ENCODE measurements at places on chromosomes 5 and 9. TPM values are rescaled to one million over a fixed set of nuclear protein-coding genes. Genes with fewer than 3 reads are reported as not detected.

DNA sequence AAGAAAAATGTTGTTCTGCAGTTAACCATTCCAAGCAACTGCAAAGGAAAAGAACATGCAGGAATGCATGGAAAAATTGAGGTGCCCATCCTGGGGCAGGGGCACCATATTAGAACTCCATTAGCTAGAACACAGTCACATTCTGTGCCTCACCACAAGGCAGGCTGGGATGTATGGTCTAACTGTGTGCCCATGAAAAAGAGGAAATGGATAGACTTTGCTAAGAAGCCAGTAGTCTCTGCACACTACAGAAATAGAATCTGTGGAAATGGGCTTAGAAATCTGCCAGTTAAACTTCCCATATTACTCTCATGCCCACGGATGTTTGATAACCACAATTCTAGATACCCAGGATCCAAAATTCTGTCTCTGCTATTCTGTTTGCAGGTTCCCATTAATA lies 423.8 kb upstream of the SMARCA2 start:
- no peak for DNase-seq

GRCh38 chr9:95266649-95267048 lies 50.9 kb downstream of the FANCC start:
- no peak for DNase-seq

DNA sequence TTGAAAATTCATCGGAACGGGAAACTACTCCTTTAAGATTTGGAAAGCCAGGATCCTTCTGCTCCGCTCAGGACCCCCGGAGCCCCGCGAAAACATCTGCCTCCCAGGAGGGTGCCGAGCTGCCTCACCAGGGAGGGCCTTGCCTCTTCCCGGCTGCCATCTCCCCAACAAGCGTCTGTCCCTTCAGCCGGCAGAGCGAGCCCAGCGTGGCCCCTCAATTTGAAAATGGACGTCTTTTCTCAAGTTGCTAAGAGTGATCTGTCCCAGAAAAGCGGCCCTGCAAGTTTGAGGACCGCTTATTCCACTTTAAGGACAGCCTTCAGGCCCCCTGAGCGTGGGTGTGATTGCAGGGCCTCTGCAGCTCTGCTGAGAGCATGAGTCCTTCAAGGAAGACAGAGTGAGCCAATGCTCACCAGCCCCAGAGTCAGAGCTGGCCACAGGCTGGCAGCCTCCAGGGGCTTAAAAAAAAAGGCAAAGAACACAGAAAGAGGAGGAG lies 101.3 kb downstream of the PHF2 start:
- no peak for DNase-seq

- DNase-seq = no peak
Measured at GRCh38 chr5:146107901-146108300, 2.5 kb upstream of the PLAC8L1 start.

NACC2 gene
- total RNA-seq = 31.6 TPM

Data from myocyte (in vitro differentiated cells).